ENCODE measurements at places on chromosomes 4 and X.

DNA sequence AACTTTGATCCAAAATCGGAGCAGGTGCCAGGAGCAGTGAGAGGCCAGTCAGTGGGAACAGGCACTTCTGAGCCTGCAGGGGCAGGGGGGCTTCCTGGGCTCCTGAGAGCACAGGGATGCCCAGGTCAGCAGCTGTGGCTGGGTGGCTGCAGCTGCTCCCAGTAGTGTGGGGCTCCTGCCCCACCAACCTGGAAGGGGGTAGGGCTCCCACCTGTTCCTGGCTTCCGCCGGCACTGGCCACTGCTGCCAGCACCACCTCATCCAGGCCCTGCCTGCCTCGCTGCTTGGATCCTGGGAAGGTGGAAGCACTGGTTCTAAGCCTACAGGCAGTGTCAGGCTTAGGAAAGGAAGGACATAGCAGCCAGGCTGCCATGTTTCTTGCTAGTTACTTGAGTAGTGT, 18.6 kb downstream of the GRK4 start:
- no peak for DNase-seq

GRCh38 chrX:66193821-66194220, 29.8 kb downstream of the HEPH start:
- DNase-seq = no peak

- DNase-seq = no peak
Measured at GRCh38 chr4:139866276-139866962, 200.8 kb downstream of the MGST2 start.

- DNase-seq = no peak
Measured at GRCh38 chr4:91448668-91449330, 855.0 kb upstream of the GRID2 start.

DNA sequence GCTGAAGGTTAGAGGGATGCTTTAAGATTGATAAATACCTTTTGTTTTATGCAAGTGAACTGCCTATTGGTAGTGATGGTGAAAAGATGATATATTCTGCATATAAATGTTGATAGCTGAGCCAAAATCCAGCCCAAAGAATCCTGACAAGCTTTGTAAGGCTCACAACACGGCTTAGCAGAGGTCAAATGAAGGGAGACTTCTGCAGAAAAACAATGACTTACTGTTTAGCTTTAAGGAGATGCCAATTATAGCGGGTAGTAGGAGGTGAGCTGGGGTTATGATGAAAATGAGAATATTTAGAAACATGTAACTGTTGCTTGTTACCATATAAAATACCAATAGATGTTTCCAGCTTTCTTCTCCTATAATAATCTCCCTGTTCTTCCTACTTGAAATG, 97.1 kb downstream of the AFF1 start:
- no peak for DNase-seq
